Stimulated activated naive CD8-positive, alpha-beta T cell treated with anti-CD3 and anti-CD28 coated beads, Interleukin-15, Interleukin-2, amounts not matched to agents 100 U/mL and 50 U/mL, for 24 hours (primary cell): ENCODE measurements at places on chromosomes 4 and X.

DNA sequence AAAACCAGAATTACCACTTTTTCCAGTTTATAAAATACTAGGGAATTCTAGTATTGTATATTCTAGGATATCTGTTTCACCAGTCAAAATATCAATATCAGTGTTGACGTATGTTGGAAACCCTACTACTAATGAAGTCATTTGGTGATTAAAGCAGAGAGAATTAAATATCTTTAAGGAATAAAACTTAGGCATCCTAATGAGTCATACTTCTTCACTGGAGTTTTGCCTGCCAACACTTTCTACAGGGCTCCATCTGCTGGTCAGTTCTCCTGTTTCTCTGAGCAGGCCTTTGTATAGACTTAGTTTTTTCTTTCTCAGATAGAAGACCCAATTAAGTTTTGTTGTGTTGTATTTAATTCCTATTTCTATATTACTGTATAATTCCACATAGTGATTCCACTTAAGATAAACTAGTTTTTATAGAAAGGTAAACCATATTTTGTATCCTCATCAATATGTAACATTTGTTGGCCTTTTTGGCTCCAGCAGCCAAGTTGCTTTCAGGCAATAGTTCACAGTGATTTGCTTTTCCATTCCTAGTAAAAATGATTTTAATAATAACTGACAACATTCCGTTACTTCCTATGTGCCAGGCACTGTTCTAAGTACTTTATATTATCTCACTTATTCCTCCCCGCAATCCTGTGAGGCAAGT lies 3.5 kb downstream of the AP1AR start:
- DNase-seq = peak; percentile 56

DNA sequence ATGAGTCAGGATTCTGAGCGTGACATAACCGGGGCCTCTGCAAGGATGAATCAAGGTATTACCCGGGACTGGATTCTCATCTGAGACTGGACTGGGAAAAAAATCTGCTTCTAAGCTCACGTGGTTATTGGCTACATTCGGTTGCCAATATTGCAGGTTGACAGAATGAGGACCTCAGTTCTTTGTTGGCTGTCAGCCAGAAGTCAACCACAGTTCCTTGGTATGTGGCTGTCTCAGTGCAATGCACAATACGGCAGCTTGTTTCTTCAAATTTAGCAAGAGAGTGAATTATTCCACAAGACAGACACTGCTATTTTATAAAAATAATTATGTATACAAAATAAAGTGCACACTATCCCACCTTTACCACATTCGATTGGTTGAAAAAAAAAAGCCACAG lies 424.2 kb downstream of the KLHL4 start:
- no peak for DNase-seq

GRCh38 chrX:119604766-119605463 lies 1.3 kb downstream of the NKRF start:
- DNase-seq = no peak

DNA sequence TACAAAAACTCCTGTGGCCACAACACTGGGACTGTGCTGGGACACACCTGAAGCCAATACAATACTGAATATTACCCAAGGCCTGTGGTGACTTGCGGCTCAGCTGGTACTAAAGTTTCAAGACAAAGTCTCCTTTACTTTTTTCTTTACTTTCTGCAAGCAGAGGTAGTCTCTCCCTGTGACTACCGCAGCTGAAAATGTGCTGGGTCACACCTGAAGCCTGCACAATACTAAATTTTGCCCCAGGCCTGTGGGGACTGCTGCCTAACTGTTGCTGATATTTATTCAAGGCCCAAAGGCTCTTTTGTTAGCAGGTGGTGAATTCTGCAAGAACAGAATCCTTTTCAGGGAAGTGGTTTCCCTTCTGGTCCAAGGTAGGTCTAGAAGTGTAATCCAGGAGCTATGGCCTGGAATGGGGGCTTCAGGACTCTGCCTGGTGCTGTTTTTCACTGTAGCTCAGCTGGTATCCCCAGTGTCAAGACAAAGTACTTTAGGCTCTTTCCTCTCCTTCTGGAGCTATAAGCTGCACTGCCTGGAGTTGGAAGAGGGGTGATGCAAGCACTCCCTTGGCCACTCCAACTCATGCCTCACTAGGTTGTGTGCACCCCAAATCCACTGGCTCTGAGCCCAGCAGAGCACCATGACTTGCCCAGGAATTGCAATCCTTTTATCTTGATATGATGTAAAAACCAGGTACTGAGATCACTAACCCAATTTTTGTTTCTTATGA lies 489.4 kb downstream of the TECRL start:
- no peak for DNase-seq

GRCh38 chr4:81746773-81747172 lies 275.1 kb upstream of the RASGEF1B start:
- no peak for DNase-seq

DNA sequence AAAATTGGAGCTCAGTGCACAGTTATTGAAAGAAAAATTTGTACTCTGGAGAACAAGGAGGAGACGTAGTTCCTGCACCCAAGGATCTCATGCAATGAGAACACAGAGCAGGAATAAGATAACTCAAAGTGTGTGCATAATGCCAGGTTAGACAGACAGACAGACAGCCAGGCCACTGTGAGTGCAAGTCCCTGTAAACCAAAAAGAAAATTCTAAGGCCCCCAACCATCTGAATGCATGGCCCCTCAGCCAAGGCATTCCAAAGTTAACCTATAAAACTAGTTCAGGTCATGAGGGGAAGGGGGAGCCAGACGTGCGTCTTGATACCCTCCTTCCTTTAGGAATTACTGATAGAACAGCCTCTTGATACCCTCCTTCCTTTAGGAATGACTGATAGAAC lies 94.5 kb upstream of the ENPP6 start:
- no peak for DNase-seq

DNA sequence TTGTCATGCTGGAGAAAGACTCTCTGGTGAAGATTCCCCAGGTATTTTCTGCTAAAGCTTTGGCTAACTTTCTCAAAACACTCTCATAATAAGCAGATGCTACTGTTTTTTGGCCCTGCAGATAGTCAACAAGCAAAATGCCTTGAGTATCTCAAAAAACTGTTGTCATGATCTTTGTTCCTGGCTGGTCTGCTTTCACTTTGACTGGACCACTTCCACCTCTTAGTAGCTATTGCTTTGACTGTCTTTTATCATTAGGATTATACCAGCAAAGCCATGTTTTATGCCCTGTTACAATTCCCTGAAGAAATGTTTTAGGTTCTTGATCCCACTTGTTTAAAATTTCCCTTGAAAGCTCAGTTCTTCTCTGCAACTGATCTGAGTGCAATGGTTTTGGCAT lies 231.5 kb downstream of the SLC7A11 start:
- DNase-seq = no peak

DNA sequence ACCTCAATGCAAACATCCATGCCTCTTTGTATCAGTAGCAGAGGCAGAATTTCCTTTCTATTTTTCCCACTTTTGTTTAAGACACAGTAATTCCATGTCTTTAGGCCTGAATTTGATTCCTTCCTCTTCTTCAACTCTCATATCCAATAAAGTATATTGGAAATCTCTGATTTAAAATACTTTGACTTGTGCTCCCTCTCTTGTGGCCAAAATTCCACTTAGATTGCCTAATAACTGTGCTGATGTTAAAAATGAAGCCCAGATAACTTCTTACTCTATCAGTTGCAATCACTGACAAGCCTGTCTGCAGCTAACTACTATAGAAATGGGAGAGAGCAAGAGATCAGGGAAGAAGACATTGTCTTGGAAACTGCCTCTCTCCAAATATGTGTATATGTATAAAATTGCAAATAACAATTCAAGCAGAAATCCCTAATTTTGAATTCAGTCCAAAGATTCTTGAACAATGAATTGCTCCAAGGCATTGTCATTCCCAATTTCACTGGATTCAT lies 163.5 kb upstream of the SPIN4 start:
- no peak for DNase-seq

DNA sequence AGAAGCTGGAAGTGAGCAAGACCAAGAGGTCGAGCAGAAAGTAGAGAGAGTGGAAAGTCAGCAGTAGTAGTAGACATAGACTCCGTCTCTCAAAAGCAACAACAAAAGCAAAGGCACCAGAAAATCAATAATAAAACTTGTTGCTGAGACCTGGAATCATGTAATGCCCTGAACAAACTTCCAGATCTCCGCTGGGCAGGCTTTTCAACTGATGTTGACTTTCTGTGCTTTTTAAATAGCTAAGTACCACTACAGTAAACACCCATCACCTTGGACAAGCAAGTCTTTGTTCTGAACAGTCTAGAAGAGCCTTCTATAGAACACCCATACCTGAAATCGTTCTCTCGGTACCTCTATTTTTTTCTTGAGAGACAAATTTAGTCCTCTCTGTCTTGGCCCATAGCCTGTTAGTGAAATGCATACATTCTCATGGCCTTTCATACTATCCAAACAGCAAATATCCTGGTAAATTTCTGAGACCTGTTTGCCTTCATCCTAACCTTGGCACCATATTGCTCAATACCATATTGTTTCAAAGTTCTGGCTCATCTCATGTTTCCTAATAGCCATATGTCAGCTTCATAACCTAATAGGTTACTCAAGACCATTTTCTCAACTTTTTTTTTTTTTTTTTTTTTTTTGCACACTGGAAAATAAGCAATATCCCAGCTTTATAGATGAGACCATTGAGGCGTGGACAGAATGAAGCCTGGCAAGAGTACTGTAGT lies 200.6 kb upstream of the RBPJ start:
- DNase-seq = no peak

DNA sequence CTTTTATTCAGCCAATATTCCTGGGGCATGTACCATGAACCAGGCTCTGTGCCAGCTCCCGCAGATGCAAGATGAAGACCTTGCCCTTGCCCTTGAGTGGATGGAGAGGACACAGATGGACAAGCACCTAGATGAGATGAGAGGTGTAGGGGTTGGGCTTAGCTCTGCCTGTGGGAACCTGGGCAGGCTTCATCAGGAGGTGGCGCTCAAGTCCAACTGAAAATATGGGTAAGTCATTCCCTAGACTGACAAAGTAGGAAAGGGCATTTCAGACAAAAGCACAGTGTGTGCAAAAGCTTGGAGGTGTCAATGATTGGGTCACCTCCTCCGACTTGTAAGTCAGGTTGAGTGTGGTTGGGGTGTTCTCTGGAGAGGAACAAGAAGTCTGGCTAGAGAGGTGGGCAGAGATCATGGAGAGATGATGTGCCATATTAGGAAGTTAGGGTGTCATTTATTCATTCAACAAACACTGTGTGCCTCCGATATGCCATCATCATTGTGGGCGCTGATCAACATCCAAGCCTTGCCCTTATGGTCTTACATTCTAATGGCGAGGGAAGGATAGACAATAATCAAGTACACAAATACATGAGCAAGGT lies 64.6 kb downstream of the ANAPC4 start:
- peak; percentile 30 for DNase-seq

- peak; percentile 43 for DNase-seq
These were observed 107.5 kb upstream of the RPL34 start for GRCh38 chr4:108512615-108513505.

GRCh38 chrX:91434351-91435168 lies at the start of gene PABPC5:
Gene PABPC5 (plus strand): TSS chrX:91434839. CDS start chrX:91435578, 739 bp downstream.
- DNase-seq = no peak

DNA sequence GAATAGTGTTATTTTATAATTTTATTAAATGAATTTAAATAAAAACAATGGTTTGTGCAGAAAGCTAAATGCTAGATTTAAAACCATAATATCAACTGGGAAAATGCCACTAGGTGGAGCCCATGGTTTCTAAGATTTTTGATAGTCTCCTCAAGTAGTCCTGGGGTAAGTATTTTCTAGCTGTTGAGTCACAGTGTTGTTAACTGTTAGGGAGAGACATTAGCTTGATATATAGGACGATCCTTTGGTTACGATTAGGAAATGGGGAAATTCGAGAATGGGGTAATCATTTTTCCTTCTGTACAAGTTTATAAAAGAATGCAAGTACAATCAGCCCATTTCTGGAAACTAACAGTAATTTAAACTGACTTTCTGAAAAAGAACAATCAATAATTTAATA lies 378.4 kb downstream of the ANKRD50 start:
- no peak for DNase-seq

DNA sequence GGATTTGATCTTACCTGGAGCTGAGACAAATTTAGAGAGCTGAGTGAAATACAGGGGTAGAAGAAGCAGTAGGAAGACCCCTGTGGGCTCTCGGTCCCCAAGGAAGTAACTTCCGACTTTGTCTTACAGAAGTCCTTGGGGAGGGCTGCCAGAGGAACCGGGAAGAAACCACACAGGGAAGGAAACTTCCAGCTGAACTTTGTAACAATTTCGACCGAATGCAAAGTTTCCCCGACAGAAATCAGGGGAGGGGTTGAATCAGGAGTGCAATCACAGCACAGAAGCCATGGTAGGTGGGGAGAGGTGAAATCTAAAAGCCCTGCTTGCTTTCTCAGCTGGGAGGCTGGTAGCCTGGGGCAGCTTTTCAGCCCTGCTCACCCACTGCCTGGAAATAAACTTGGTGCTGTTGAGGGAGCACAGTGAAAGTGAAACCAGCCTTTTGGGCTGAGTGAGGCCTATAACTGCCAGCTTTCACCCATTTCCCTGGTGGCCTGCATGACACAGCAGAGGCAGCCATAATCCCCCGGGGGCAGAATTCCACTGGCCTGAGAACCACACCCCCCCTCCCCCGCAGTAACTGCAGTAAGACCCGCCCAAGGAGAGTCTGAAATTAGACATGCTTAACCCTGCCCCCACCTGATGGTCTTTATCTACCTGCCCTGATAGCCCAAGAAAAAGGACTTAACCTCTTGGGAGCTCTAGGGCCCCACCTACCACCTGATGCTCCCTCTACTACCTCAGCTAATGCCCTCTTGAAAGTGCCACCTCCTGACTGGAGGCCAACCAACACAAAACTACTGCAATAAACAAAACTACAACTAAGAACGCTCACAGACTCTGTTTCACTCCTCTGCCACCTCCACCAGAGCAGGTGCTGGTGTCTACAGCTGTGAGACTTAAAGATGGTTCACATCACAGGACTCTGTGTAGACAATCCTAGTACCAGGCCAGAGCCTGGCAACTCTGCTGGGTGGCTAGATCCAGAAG lies 248.2 kb downstream of the PARM1 start:
- DNase-seq = no peak

GRCh38 chrX:20664131-20664530 lies 397.4 kb upstream of the RPS6KA3 start:
- DNase-seq = no peak

GRCh38 chr4:4831266-4831665 lies 28.2 kb upstream of the MSX1 start:
- DNase-seq = no peak

DNA sequence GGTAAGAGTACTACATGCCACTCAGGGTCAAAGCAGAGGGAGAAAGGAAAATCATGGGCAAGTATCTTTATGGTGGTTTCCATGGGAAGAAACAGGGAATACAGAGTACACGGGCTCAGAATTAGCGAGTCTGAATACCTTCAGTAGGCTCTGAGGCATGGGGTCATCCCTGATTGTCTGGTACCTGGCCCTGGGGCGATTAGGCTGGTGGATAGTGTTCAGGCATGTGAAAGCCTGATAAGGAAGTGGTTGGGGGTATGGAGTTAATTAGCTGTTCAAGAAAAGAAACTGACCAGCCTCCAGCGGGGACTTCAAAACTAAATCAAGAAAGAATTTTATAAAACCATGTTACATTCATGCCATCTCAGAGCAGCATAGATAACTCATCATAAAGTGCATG lies 518.8 kb downstream of the RAB28 start:
- DNase-seq = no peak

GRCh38 chrX:132602701-132603100 lies 113.9 kb upstream of the MBNL3 start:
- DNase-seq = no peak
